ENCODE measurements at places on chromosomes 6 and 20.

- DNase-seq = no peak
Observed at GRCh38 chr20:64150756-64151632, 13.3 kb upstream of the MYT1 start.

DNA sequence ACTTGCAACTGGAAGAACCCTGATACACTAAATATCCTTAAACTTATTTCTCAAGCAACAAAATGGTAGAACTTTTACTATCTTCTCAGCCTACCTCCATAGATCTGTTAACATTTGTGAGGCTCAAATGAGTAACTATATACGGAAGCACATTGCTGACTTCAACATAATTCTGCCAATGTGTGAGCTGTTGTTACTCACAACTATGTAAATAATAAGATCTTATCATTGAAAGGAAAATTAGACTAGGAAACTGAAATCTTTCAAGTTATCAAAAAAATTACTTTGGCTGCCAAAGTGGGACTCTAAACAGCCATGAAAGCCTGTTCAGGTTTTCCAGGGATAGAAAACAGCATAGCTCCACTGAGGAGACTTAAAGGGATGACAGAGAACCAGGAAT lies 40.2 kb upstream of the TASP1 start:
- DNase-seq = no peak

- no peak for DNase-seq
Observed at GRCh38 chr20:40704828-40705227, 15.8 kb upstream of the MAFB start.

- DNase-seq = peak; percentile 88
Observed at GRCh38 chr20:4740774-4741431, 19.2 kb downstream of the PRND start.

GRCh38 chr20:24943731-24944130 lies 5.3 kb upstream of the CST7 start:
- DNase-seq = no peak

GRCh38 chr20:676315-676937 lies 824 bp upstream of the SCRT2 start:
- DNase-seq = no peak

- DNase-seq = peak; percentile 73
Observed at GRCh38 chr6:33621711-33622388, 728 bp downstream of the ITPR3 start.

GRCh38 chr6:168029459-168030217 lies 32.2 kb downstream of the KIF25 start:
- no peak for DNase-seq

- DNase-seq = no peak
Observed at GRCh38 chr20:47175493-47175892, 181.0 kb downstream of the ZMYND8 start.

DNA sequence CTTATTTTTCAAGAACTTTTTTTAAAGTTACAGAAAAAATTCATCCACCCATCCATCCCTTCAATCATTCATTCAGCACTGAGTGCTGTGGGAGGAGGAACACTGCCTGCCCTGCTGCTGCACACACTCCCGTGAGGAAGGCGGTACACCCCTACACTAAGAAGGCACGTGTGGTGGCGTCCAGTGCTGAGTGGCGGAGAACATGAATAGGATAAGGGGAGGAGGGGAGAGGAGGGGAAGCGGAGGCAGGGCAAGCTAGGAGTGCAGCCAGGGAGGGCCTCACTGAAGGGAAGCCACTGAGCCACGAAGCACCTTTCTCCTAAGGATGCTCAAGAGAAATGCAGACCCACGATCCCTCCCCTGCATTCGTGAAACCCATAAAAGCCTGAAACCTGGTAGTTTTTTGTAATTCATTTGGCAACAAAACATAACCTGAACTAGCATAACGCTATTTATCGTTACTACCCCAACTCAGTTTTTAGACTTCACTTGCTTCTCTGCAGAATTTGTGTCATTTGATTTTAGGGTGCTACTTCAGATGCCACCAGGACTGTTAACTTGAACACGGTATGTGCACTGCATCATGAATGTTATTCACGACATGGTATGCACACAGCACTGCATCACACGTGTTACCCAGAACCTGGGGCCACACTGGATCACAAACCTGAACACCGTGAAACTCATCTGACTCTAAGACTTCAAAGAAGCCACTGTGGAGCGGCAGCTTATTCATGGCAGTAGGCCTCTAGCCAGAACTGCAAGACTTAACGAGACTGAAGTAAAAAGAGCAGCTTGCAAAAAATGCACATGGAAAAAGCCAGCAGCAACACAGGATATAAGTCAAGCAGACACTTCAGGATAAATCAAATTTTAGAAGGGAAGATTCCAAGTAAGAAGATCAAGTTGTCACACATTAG lies 3.5 kb downstream of the RNASET2 start:
- peak; percentile 51 for DNase-seq

GRCh38 chr6:113019176-113019575 lies 672.0 kb downstream of the RFPL4B start:
- no peak for DNase-seq

DNA sequence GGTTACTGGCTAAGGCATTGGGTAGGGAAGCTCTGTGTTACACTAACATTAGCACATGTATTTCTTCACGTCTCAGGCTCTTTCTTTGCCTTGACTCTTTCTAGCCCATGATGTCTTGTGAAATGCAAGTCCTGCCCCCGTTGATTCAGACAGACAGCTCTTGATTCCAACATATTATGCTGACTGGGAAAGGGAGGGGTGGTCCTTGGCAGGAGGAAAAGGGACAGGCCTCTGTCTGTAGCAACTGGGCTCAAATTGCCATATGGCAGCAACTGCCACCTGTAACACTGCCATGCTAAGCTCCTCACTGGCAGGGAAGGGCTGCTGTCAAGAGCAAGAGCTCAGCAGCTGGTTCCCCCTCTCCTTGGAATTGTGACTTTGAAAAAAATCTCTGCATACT lies 5.7 kb upstream of the KCNK15 start:
- no peak for DNase-seq

- no peak for DNase-seq
Observed at GRCh38 chr6:56535626-56536025, 107.1 kb downstream of the DST start.

GRCh38 chr20:7736336-7736735 lies 203.9 kb downstream of the HAO1 start:
- no peak for DNase-seq

- DNase-seq = no peak
Observed at GRCh38 chr6:156080371-156080770, 624.7 kb upstream of the NOX3 start.

GRCh38 chr6:8574311-8574710 lies 139.0 kb upstream of the SLC35B3 start:
- DNase-seq = no peak

DNA sequence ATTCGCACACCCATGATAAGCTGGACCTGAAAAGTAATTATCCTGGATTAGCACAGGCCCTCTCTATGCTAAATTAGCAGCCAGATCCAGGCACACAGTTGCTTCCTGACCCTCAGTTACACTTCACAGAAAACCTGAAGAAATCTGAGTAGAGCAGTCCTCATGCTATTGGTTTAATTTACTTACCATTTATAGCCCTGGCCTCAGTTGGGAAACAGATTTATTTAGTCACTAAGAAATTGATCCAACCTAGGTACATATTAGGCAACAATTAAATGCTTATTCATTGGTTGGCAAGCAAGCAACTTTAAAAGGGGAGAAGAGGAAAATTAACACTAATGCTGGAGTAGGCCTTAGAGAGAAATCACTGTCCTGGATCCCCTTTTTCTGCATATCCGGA lies 15.6 kb upstream of the EYA4 start:
- DNase-seq = no peak

GRCh38 chr6:68634726-68635411 lies at the start of gene ADGRB3:
Gene ADGRB3 (plus strand): TSS chr6:68635282. CDS start chr6:68638676, 3,394 bp downstream.
- peak; percentile 59 for DNase-seq

GRCh38 chr20:44073675-44074071 lies 113.3 kb downstream of the JPH2 start:
- peak; percentile 37 for DNase-seq

- no peak for DNase-seq
Observed at GRCh38 chr6:30542404-30542725, 13.9 kb downstream of the GNL1 start.

GRCh38 chr6:132750455-132751248 lies 7.1 kb downstream of the VNN2 start:
- DNase-seq = no peak

DNA sequence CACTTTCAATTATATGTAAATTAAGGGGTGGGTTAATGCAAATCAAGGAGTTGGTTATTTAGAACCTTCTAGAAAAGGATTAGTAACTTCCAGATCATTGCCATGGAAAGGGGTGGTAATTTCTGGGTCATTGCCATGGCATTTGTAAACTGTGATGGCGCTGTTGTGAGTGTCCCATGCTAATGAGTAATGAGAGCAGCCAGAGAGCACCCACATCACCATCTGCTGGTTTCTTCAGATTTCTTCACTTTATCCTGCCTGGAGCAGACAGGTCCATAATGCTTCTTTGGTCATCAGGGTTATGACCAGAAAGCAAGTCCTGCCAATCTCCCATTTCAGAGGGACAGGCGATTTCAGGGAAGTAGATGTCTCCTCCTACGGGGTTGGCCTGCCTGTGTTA lies 311.3 kb upstream of the CNR1 start:
- no peak for DNase-seq

GRCh38 chr6:79453558-79454042 lies 83.6 kb downstream of the LCA5 start:
- DNase-seq = no peak

DNA sequence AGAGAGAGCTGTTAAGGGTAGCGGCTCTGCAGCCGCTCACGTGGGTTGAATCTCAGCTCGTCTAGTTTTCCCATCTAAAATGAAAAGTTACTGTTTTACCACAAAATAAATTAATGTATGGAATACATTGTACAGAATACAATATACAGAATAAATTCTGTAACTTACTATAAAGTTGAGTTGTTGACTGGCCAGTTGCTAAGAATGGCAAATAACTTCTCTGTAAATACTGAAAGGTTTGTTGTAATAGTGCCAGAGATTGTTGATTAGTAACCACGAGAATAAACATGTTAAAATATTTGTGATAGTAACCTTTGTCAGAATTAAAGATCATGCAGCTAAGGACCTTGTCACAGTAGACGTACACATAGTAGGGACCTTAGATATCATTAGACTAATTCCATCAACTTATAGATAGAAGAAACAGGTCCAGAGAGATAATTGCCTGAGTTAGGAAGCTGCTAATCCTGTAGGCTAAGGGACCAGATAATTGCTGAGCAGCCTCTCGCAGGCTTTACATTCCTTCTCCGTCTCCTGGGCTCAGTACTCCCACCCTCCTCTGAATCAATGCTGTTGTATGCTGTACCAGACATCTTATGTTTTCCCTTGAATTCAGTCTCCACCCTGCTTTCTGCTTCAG lies 544 bp upstream of the NRM start:
- no peak for DNase-seq

DNA sequence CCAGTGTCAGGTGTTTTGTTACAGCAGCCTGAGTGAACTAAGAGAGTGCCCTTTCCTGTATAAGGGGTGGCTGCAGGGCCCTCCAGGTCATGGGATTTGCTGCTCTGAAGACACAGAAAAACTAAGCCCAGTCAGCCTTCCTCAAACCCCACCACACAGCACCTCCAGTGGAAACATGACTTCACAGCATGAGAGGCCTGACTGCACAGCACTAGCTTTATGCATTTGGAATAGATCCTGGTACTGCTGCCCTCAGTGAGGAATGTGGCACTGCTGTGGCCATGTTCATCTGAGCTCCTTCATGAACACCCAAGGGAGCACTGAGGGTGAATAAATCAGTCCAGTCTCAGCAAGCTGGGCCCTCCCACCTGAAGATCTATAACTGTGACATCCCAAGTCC lies 296.1 kb upstream of the FOXQ1 start:
- DNase-seq = no peak

- DNase-seq = no peak
Observed at GRCh38 chr6:156058356-156058755, 602.7 kb upstream of the NOX3 start.

- DNase-seq = peak; percentile 78
Observed at GRCh38 chr6:44253307-44254101, 3.8 kb downstream of the SLC35B2 start.

- no peak for DNase-seq
Observed at GRCh38 chr6:170575250-170575649, 9.2 kb downstream of the PDCD2 start.

- no peak for DNase-seq
Observed at GRCh38 chr6:160788806-160789205, 86.8 kb downstream of the PLG start.

GRCh38 chr6:29451471-29452193 lies 5.2 kb downstream of the OR11A1 start:
- no peak for DNase-seq

- DNase-seq = no peak
Observed at GRCh38 chr6:42968783-42969182, 8.2 kb downstream of the GNMT start.

DNA sequence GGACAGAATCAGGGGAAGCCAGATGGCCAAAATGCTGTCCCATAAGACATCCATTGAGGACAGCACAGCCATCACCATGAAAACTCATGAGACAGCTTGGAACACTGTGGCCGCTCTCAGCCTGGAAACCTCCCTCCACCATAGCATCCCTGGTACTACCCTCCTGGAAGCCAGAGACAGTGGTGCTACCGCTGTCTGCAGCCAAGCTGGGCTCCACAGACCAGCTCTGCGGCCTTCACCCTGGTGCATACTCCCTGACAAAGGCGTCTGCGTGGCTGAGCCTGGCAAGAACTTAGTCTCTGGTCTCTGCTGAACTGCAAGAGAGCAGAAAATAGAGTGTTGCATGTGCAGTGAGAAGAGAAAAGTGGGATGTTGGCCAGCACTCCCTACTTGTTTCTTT lies 558.0 kb downstream of the C6orf118 start:
- no peak for DNase-seq

- no peak for DNase-seq
Observed at GRCh38 chr6:89357390-89357789, 4.9 kb upstream of the UBE2J1 start.

DNA sequence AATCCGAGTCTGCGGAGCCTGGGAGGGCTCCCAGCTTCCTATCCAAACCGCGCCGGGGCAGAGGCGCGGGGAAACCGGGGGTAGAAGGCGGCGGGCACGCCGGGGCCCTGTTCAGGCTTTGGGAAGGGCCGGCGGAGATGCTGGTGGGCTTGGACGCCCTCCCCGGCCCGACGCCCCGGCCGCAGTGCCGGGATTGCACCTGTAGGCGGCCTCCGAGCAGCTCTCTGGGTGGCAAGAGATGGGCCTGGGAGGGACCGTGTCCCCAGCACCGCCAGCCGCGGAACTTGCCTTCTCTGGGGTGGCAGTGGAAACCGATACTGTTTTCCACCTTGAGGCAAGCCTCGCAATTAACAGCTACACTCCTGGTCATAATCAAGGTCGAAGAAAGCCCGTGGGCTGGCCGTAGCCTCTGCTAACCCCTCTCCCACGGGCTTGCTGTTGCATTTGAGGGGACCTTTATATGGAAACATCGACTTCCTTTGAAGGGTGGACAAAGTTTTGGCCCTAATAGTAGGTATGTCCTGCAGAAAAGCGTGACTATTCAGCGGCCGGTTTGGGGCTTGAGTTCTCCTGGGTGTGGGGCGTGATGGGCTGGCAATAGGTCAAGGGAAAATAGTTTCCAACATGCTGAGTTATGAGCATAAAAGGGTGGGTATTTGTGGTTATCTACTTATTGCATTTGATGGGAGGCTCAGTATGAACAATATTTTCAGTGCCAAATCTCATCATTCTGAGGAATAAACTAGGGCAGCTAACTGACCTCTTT lies 1.1 kb upstream of the JAG1 start:
- peak; percentile 79 for DNase-seq
